H1 (cell line): ENCODE measurements at places on chromosomes 16 and 17. TPM values are rescaled to one million over a fixed set of nuclear protein-coding genes. Genes with fewer than 3 reads are reported as not detected.

Gene MT1M
- total RNA-seq: not detected in 2 replicates

Gene CCDC102A
- 3.5 and 4.0 TPM in 2 replicates for total RNA-seq

DNA sequence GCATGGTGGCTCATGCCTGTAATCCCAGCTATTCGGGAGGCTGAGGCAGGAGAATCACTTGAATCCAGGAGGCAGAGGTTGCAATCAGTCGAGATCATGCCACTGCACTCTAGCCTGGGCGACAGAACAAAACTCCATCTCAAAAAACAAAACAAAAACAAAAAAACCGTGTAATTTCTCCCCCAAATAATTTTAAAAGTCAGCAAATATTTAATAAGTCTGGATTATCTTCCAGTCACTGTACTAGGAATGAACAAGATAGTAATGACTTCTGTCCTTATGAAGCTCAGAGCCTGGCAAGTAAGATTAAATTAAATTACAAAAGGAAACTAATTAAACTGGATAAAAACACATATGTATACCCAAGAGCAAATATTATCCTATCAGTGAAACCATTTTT, 113.5 kb downstream of the DNAH3 start:
- no peaks in the 10 kb centered on the region for H3K36me3 ChIP-seq
- H3K4me1 ChIP-seq: no peaks in the 10 kb centered on the region
- no peak for DNase-seq
- no peak overlapping the region for H3K27ac ChIP-seq
- H3K27me3 ChIP-seq: no peaks in the 10 kb centered on the region
- H3K4me3 ChIP-seq: no peak overlapping the region

DNA sequence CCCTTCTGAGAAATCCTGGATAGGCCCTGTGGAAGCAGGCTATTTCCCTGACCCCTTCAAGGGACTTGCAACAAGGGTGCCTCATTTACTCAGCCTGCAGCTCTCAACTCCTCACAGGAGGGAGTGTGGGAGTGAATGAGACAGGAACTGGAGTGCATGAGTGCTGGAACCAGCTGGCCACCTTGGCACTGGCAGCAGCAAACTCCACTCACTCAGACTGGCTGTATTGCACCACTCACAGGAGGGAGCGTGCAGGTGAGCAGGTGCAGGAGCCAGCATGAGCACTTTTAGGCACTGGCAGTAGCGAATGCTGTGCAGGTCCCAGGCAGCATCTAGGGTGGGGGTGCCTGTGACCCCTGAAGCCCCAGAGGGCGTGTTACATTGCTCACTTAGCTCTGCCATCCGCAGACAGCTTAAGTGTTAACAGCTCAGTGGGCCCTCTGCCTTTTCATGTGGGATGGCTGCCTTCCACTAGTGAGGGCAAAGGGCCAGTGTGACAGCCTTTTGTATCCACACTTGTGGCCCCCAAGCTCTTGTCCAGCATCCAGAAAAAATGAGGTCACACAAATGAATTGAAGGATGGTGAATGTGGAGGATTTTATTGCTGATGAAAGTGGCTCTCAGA, 11.0 kb upstream of the ZNHIT3 start:
- no peaks in the 10 kb centered on the region for H3K36me3 ChIP-seq
- H3K4me1 ChIP-seq: no peaks in the 10 kb centered on the region
- H3K27ac ChIP-seq: no peak overlapping the region
- no peak overlapping the region for H3K4me3 ChIP-seq

GRCh38 chr17:14376666-14377065, 75.8 kb downstream of the HS3ST3B1 start:
- H3K27ac ChIP-seq: no peak overlapping the region
- no peak for DNase-seq
- H3K27me3 ChIP-seq: no peaks in the 10 kb centered on the region
- H3K4me1 ChIP-seq: no peaks in the 10 kb centered on the region; the same call in 1 of the 2 replicates

DNA sequence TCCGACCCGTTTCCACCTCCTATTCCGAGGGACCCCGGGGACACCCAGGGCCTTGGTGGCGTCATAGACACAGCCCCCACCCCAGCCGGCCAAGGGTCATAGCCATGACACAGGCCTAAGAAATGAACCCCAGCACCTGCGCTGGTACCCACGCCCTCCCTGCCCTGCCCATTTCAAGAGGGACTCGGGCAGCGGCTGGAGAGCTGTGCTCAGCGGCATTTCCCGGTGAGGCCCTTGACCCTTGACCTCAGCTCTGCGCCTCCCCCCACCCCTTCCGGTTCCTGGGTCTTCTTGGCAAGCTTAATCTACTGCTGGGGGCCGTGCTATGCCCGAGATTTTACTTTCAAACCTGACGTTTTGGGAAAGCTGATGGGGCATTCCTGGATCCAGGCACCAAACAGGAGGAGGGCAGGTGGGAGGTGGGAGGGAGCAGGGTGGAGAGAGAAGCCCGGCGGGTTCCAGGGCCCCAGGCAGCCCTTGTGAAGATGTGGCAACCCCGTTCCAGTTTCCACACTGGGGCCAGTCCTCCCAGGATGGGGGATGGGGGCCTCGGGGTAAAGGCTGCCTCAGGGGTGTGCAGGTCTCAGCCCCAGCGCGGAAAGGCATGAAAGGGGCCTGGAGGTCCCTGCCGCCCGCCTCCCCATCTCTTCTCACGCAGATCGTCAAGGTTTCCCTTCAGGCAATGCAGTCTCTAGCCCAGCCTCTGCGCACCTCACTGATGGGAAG, at the start of gene SLC22A31:
TSS of gene SLC22A31 (minus strand) at position 414 of the 726 bp plus-strand sequence. CDS start at position 378, 36 bp downstream.
- H3K36me3 ChIP-seq: no peaks in the 10 kb centered on the region
- H3K4me1 ChIP-seq: peaks cover 12% of the 10 kb centered on the region
- H3K27ac ChIP-seq: no peak within 1 kb of the TSS
- no peak for DNase-seq
